CD4-positive, alpha-beta memory T cell (primary cell): ENCODE measurements at places on chromosomes 5 and 9.

DNA sequence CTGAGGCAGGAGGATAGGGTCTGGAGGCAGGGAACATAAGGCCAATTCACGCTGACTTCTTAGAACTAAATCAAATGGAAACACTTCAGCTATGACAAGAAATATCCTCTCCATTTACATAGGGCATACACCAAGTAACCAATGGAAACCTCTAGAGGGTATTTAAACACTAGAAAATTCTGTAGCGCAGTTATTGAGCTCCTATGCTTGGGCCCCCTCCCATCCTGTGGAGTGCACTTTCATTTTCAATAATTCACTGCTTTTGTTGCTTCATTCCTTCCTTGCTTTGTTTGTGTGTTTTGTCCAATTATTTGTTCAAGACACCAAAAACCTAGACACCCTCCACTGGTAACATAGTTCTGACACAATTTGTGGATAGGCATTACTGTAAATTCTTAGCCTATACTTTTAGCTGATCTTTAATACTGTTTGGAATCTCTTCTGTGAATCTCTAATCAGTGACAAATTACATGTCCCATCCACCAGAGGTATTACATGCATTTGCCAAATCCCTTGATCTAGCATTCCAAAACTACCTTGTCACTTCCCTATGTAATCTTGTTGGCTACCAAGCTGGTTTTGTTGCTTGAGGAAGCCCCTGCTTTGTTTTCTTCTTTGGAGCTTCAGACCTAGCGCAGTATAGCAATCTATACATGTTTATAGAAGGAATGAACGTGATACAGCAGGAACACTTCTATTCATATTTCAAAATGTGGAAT, 61.6 kb downstream of the ST8SIA4 start:
- DNase-seq: no peak

- DNase-seq: no peak
These were observed 670 bp upstream of the PURA start for GRCh38 chr5:140113180-140113698.

DNA sequence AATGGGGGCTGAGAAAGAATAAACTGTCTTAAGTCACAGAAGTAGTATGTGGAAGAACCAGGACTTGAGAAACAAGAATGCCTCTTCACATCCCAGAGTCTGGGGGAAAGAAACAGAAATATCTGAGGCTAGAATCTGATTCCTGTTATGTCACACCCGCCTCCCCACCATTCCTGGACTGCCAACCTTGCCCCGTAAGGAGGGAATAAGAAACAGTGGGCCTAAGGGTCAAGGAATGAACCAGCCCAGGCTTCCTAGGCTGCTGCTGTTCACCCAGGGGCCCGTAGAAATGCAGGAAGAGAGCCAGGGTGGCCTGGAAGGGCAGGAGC, 4.3 kb downstream of the PCDH1 start:
- no peak for DNase-seq

- DNase-seq: no peak
These were observed 86.9 kb downstream of the UGCG start for GRCh38 chr9:111983484-111983908.

- DNase-seq: no peak
These were observed 89.3 kb upstream of the IL12B start for GRCh38 chr5:159419576-159419975.

DNA sequence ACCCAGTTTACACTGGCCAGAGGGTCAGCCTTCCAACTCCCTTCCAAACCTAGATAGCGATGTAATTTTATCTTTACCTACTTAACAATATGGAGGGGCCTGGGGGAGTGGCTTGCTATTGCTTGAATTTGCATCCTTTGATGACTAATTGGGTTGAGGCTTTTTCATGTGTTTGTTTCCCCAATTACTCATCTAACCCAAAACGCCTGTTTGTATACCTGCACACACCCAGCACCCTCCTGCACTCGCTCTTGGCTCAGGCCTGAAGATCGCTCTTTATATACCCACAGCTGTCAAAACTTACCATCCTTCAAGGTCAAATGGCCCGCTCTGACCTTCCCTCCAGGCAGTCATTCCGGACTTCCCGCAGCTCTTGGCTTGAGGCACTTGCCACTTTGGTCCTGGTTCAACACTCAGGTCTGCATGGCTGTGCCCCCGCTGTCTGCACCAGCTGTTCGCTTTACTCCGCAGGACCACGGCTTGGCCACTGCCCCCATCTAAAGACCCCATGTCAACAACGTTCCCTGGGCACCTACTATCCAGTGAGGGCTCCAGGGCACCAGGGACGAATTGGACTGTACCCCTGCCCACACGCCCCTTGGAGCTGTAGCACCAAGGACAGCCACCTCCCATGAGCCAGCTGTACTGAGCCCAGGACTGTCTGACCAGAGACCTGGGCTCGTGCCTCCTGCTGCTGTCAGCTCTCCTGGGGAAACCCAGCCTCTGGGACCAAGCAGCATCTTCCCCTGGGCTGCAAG, 76.1 kb upstream of the ADAMTS2 start:
- no peak for DNase-seq

DNA sequence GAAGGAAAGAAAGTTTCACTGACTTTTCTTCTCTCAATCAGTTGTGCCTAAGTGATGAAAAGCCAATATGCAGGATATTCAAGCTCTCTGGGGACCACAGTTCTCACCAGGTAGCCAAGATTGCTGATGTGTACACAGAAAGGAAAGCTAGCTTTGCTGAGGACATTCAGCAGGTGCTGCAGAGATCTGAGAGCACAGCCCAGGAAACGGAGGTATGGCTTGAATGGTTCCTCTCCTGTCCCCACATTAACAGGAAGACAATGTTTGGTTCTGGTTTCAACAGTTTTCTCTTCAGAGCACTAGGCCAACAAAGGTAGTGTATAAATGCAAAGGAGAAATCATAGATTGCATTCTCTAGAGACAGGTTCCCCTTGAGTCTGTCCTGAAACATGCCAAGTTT, 69.6 kb downstream of the PTPDC1 start:
- no peak for DNase-seq
